ENCODE measurements at places on chromosomes 3 and 15. TPM values are rescaled to one million over a fixed set of nuclear protein-coding genes. Genes with fewer than 3 reads are reported as not detected.

DNA sequence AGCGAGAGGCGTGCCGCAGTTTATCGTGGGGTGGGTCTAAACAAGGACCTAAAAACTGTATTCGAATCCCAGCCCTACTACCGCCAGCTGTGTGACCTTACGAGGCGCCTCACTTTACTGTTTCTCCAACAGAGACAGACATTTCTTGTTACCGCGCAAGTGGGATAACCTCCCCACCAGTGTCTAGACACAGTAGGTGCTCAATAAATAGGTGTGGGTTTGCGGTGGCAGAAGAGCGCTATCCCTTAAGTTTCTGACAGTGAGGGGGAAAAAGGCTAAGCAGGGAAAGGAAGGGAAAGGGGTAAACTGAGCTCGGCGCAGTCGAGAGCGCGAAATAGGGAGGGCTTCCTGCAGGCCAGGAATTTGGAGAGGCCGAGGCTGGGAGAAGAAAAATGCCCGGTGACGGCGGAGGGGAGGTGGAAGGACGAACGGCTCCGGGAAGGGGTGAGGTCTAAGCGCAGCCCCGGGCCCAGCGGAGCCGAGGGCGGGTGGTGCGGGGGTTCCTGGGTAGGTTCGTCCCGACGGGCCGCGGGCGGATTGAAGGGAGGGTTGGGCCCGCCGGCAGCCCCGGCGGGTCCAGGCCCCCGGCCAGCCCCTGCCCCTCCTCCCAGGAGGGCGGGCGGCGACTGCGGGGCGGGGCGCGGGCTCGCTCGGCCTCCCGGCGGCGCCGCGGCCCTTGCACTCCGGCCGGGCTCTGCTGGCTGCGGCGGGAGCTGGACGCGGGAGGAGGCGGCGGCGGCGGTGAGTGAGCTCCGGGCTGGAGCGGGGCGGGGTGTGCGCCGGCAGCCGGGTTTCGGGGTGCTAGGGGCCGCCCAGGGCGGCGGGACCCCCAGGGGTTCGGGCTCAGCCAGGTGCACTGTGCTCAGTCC lies at the start of gene CGNL1:
Gene CGNL1 (plus strand): TSS at position 679 of the 869 bp plus-strand sequence. CDS start 61,495 bp downstream, outside the sequence.
- peak within 1 kb of the TSS; percentile 61 for H3K27ac ChIP-seq
- H3K4me1 ChIP-seq = peaks cover 22% of the 10 kb centered on the region
- no peaks in the 10 kb centered on the region for H3K36me3 ChIP-seq
- no peak for DNase-seq

The ARGFX gene
- not detected for total RNA-seq

The BFSP2 gene
- total RNA-seq = not detected

DNA sequence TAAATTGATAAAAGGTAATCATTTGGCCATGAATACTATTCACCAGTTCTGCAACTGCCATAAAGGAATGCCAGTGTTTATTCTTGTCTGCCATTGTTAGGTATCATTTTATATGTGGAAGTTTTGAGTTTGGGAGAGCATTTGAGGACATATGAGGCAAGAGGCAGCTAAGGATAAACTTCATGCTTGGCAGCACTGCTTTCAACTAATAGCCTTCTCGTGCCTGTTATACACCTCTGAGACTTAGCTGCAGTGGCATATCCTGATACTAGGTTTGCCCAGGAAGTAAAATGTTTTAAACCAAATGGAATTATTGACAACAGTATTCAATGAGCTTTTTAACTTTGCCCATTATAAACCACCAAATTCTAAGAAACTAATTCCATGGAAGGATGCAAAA lies 126.0 kb upstream of the DPH6 start:
- no peaks in the 10 kb centered on the region for H3K36me3 ChIP-seq
- H3K4me1 ChIP-seq = peaks cover 46% of the 10 kb centered on the region
- no peaks in the 10 kb centered on the region for H3K27me3 ChIP-seq
- no peak overlapping the region for H3K4me3 ChIP-seq

The GOLGA6L7 gene
- not detected for total RNA-seq

DNA sequence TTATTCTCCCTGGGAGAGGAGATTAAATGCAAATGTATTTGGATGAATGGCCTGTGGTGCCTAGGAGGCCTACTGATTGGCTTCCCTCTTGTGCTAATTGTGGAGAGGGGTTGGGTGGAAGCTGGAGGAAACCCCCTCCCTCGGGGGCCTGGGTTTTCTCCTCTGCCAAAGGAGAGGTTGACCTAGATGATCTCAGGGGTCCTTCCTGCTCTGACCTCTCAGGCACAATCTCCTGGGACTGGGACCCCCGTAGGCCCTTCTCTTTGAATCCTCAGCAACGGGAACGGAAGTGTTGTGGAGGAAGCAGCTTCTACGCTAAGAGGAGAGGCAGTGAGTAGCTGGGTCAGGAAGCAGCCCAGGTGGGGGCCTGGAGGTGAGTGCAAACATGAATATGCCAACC lies 40.5 kb upstream of the MAGEF1 start:
- no peak overlapping the region for H3K27ac ChIP-seq
- no peaks in the 10 kb centered on the region for H3K27me3 ChIP-seq
- no peak overlapping the region for H3K4me3 ChIP-seq
- DNase-seq = no peak

- no peaks in the 10 kb centered on the region for H3K36me3 ChIP-seq
- peaks cover 19% of the 10 kb centered on the region for H3K4me1 ChIP-seq
- H3K4me3 ChIP-seq = no peak overlapping the region
- H3K27me3 ChIP-seq = no peaks in the 10 kb centered on the region
- no peak for DNase-seq
Measured at GRCh38 chr3:101939361-101940049, 90.2 kb downstream of the NFKBIZ start.

- H3K36me3 ChIP-seq = no peaks in the 10 kb centered on the region
- H3K27ac ChIP-seq = no peak overlapping the region
- no peak overlapping the region for H3K4me3 ChIP-seq
- DNase-seq = no peak
Measured at GRCh38 chr15:72382146-72382545, 6.3 kb upstream of the HEXA start.

GRCh38 chr3:187068787-187069186 lies 70.5 kb downstream of the RPL39L start:
- H3K4me1 ChIP-seq = no peaks in the 10 kb centered on the region
- no peaks in the 10 kb centered on the region for H3K27me3 ChIP-seq
- H3K27ac ChIP-seq = no peak overlapping the region
- no peaks in the 10 kb centered on the region for H3K36me3 ChIP-seq
- H3K4me3 ChIP-seq = no peak overlapping the region
- DNase-seq = peak; percentile 21

The GPR156 gene
- total RNA-seq = 0.78 TPM

DNA sequence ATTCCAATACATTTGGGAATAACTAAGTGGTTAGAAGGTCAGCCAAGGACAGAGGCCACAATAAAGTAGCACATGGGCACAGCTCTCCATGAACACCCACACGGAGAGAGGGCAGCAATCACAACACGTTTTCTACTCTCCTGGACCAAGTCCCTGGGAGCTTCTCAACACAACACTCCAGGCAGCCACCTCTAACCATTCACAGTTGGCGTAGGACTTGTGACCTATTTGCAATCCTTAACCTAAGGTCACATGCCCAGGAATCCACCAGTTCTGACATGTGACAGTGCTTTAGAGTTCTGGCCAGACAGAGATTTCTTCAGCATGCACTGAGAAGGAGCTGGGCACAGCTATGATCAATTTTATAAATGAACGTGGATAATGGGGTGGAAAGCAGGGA lies 280.8 kb downstream of the SHQ1 start:
- no peaks in the 10 kb centered on the region for H3K27me3 ChIP-seq
- H3K36me3 ChIP-seq = no peaks in the 10 kb centered on the region
- DNase-seq = no peak
- H3K4me1 ChIP-seq = no peaks in the 10 kb centered on the region
- no peak overlapping the region for H3K4me3 ChIP-seq

The AKAP13 gene
- 323 TPM for total RNA-seq

The AGBL1 gene
- not detected for total RNA-seq

The CP gene
- 5.8 TPM for total RNA-seq

DNA sequence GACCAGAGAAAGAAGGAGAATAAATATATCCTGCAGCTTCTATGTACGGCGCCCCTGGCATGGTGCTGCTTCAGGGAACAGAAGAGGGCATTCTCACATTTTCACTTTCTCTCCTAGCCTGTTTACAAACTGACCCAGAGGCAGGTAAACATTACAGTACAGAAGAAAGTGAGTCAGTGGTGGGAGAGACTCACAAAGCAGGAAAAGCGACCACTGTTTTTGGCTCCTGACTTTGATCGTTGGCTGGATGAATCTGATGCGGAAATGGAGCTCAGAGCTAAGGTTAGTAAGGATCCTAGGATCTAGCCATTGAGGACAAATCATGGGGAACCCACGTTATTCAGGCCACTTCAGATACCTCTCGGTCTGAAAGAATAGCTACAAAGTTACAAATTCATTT lies 26.4 kb downstream of the HACD3 start:
- no peaks in the 10 kb centered on the region for H3K27me3 ChIP-seq
- H3K36me3 ChIP-seq = peaks cover 36% of the 10 kb centered on the region
- no peak overlapping the region for H3K27ac ChIP-seq
- H3K4me1 ChIP-seq = no peaks in the 10 kb centered on the region
- H3K4me3 ChIP-seq = no peak overlapping the region

DNA sequence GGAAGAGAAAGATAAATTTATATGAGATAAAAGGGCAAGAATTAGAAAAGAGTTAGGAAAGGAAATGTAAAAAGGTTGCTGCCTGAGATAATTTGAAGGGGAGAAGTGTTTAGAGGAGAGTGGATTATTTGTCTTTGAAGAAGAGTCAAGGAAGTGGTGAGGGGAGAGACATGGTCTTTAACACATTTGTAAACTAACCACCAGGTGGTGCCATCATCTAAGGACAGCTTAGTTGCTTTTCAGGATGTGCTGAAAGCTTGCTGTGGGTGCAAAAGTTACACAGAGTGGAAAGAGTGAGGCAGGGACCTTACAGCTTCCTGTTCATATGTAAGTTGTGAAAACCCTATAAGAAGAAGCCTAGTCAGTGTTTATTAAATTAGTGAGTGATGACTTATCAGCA lies 114.1 kb upstream of the DNAJC19 start:
- no peak overlapping the region for H3K4me3 ChIP-seq
- no peaks in the 10 kb centered on the region for H3K4me1 ChIP-seq
- no peak overlapping the region for H3K27ac ChIP-seq
- no peak for DNase-seq

- DNase-seq = no peak
- peaks cover 72% of the 10 kb centered on the region for H3K36me3 ChIP-seq
- H3K4me1 ChIP-seq = peaks cover 5% of the 10 kb centered on the region
- H3K27ac ChIP-seq = no peak overlapping the region
- no peaks in the 10 kb centered on the region for H3K27me3 ChIP-seq
- no peak overlapping the region for H3K4me3 ChIP-seq
Measured at GRCh38 chr3:48678056-48678455, 7.7 kb downstream of the NCKIPSD start.

The ARNT2 gene
- 14.6 TPM for total RNA-seq

The C2CD4B gene
- total RNA-seq = 8.6 TPM

DNA sequence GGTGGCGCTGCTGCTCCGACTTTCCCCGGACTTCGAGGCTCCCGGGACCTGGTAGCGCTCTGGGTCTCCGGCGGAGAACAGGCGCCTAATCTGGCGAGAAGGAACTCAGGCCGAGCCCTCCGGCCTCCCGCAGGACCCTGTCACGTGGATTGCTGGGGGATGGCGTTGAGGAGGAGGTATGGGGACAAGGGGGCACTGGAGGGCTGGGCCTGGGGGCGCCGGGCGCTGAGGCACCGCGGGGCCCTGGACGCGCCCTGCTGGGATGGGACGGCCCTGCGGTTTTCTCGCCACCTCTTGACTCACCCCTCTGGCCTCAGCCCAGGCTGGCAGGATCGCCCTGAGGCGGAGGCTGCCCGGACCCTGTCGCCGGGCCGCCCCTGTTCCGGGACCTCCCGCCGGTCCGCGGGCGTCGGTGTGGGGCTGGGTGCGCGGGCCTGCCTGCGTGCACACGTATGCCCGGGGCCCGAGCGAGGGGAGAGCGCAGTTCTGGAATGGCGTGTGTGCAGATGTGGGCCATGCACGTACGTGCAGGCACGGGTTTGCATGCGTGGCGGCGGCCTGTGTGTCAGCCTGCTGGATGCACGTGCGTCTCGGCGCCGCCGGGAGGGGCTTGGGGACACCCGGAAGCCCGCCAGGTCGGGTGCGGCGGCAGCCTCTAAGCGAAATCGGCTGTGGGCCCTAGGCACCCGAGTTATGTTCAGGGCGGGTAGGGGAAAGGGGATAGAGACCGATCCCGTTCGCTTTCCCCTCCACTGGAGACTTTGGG lies 752 bp downstream of the C15orf39 start:
- H3K36me3 ChIP-seq = peaks cover 15% of the 10 kb centered on the region
- H3K27ac ChIP-seq = peak overlapping the region; percentile 92
- H3K4me1 ChIP-seq = peaks cover 61% of the 10 kb centered on the region
- DNase-seq = peak; percentile 95
- no peaks in the 10 kb centered on the region for H3K27me3 ChIP-seq
- H3K4me3 ChIP-seq = peak overlapping the region; percentile 76

The ONECUT1 gene
- total RNA-seq = not detected
